ENCODE measurements at places on chromosomes 12 and 14.

DNA sequence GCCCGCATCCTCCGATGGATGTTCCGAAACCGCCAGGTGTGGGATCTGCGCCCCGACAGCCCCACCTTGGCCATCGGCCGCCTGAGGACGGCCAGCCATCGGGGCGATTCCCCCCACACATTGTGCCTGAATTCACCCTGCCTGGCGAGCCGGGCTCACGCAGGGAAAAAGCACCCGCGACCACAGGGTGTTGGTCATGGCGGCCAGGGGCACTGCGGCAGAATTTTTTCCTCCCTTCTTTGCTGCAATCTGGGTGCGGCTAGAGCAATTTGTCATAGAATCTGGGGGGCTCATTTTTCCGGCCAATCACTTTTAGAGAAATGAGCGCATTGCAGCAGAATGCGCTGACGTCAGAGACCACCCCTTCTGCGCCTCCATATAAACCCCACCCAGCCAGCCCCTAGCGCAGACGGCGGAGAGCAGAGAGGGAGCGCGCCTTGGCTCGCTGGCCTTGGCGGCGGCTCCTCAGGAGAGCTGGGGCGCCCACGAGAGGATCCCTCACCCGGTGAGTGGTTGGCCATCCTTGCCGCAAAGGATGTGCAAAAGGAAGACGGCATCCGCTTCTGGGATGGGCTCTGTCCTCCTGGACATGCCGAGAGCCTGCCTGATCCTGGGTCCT, at the start of gene MEG3:
TSS of gene MEG3 (plus strand) at position 406 of the 619 bp plus-strand sequence.
- DNase-seq, result no peak

DNA sequence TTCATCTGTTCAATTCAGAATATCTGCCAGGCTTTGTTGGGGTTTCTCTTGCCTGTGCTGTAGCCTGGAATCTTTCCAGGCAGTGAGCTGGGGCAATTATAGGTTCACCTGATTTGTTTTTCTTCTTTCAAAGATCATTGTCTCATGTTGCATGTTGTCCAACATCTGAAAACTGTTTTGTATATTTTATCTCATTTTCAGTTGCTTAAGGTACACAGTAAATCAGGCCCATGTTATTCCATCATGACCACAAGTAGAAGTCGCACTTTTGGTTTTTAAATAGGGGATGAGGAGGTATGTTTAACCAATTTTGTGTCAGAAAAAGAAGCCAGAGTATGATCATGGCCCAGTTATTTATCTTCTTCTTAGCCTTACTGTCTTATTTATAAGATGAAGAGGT, 24.9 kb upstream of the FUT8 start:
- DNase-seq, result no peak

DNA sequence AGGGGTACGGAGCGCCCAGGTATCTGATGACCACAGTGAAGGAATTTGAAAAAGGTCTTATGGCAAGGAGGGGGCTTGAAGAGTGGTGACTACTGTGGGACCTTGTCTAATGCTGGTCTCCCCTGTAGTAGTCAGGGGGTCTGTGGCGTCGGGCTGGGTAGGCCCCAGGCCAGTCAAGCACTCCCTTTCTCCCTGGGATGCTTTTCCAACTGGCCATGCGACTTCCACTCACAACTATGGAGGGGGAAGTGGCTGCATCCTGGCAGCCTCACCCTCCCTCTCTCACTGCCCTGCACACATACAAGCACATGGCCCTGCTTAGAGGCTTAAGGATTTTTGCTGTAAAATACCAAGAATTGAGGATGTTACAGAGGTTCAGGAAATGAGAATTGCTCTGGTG, 4.1 kb downstream of the TSPAN11 start:
- DNase-seq, result no peak

GRCh38 chr12:185576-185955, 28.4 kb downstream of the SLC6A12 start:
- no peak for DNase-seq

DNA sequence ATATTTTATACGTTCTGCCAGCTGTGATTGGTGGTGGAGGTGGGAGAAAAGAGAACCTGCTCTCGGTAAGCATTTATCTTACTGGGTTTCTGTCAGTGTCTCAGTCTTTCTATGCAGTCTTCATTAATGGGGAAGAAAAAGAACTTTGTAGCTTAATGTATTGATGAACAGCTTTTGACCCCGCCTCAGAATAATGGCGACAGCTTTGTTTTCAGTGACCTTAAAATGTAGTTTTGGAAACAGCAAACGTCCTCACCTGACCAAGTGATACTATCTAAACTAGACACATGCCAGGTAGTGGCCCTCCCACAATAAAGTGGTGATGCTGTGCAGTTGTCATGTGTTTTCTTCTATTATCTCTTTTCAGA, 1.4 kb downstream of the DACT1 start:
- DNase-seq, result no peak

DNA sequence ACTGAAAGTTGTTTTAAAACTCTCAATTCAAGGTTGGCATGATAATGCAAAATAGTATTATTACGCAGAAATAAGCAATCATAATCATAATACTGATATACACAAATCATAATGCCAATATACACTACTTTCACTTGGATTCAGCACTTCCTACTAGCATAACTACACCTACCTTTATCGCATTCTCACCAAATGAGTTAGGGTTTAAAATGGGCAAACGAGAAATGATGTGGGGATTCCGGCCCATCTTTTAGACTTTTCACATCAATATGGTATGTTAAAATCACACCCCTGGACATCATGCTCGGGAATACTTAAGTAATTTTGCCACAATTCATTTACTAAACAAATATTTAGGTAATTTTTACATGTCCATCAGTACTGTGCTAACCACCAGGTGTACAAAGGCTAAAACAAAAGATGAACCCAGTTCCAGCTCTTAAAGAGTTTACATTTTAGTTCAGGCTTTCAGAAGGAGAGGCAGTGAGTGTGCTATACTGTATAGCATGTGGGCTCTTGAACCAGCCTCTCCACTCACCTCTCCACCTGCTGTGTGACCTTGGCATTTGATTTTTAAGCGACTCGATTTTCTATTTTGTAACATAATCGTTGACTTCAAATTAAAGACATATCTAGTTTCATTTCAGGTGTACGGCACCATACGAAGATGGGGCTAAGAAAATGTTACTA, 1.1 kb upstream of the USP15 start:
- DNase-seq, result no peak

Measured in activated T-cell treated with anti-CD3 and anti-CD28 coated beads for 1 hour (primary cell).